ENCODE measurements at places on chromosomes 1 and 21.
A peak's percentile ranks its signal among the peaks of the same experiment; 100 is the strongest.

- DNase-seq = no peak
These were observed 27.4 kb downstream of the ARHGEF16 start for GRCh38 chr1:3481836-3482375.

GRCh38 chr1:125087247-125087646 lies 3902.5 kb downstream of the SRGAP2C start:
- no peak for DNase-seq

DNA sequence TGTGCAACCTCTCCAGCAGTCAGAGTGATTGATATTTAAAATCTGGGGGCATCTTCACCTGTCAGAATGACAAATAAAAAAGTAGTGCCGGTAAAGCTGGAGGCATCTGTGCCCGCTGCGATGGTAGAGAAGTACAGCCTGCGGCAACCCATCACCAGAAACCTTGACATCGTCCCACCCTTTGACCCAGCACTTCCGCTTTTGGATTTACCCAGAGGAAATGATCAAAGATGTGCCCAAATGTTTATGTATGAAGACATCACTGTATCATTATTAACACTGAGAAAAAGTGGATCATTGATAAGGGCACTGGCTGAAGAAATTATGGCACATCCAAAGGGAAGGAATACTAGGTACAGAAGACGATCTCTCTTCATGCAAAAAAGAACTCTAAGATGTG lies 96.0 kb downstream of the PGBD5 start:
- no peak for DNase-seq

DNA sequence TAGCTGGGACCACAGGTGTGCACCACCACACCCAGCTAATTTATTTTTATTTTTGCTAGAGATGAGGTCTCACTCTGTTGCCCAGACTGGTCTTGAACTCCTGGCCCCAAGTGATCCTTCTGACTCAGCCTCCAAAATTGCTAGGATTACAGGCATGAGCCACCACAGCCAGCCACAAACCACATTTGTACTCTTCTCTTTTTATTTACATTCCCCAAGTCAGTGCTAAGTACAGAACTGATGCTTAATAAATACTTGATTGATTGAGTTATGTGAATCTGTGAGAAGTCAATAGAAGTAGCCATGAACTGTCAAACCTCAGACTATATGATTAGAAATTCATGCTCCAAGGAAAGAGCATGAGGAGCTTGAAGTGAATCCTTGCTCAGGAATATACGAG lies 48.5 kb upstream of the S1PR1 start:
- DNase-seq = no peak

GRCh38 chr1:21662426-21663247 lies 6.5 kb downstream of the RAP1GAP start:
- DNase-seq = no peak

- DNase-seq = no peak
These were observed 90.1 kb downstream of the ATP1B1 start for GRCh38 chr1:169196581-169196980.

DNA sequence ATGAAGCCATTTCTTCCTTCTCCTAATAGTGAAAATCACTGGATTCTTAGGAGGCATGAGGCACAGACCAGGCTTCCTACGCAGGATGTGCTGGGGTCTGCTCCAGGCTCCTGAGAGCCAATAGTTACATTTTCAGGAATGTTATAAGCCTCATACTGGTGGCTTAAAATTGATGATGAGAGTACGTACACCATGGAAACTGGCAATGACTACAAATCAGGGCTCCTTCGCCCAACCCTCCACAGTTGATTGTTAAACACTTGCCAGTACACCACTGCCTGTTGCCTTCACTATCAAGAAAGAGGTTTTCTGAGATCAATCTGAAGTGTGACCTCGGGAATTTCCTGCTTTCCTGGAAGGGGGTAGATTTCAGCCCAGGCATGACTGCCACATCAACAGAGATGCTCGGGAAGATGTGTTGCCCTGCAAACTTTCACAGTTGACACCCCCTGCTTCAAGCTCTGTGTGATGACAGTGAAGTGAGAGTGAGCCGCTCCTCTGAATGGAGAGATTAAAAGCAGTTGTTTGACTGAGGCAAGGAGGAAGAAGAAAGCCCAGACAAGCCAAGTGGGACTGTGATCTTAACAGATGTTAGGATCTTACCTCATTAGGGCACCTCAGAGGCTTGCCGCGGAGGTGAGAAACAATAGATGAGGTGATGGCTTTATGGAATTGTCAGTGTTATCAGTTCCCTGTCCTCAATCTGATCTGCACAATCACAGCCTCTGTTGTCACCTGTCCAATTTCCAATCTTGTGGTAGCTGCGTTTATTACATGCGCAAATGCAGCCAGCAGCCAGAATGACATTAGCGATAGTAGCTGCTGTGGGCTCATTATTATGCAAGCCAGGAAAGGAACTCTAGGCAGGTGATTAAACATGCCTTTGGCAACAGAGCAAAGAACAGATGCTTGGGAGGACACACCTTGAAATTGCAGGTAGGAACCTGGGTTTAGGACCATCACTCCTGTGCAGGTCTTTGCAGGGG lies 277.3 kb downstream of the KAZN start:
- no peak for DNase-seq

DNA sequence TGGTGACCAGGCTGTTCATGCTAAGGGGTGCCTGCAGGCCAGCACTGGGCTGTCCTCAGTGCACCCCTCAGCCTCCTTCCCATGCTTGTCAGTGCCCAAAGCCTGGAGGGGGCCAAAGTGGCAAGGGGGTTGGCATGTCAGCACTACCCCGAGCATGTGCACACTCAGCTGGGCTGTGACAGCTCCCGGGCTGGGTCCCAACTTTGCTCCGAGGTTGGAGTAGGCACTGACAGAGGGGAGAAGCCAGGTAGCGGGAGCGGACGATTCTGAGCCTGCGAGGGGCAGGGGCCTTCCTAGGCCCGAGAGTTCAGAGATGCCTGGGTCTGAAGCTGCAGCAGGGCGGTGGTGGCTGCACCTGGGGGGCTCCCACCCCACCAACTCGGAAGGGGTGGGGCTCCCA lies 119.0 kb downstream of the MAST2 start:
- DNase-seq = no peak

GRCh38 chr1:197439708-197440280 lies 171.7 kb downstream of the CRB1 start:
- no peak for DNase-seq

- DNase-seq = no peak
These were observed 120.6 kb upstream of the KCNJ15 start for GRCh38 chr21:38136201-38136600.

DNA sequence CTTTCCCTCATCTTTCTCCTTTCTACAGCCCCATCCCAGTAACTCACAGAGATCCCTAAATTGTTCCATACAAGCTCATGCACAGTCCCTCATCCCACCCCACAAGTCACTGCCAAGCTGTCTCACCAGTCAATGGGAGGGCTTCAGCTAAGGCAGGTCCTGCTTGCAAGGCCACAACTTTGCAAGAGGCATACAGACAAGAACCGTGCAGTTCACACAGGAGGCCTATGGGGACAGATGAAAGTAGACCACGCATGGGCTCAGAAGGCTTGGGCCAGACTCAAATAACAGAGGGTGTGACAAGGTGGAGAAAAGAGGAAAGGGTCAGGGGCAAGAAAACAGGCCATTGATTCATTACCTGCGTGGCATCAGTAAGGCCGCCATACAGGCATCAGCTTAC lies 15.1 kb downstream of the RGS8 start:
- no peak for DNase-seq

DNA sequence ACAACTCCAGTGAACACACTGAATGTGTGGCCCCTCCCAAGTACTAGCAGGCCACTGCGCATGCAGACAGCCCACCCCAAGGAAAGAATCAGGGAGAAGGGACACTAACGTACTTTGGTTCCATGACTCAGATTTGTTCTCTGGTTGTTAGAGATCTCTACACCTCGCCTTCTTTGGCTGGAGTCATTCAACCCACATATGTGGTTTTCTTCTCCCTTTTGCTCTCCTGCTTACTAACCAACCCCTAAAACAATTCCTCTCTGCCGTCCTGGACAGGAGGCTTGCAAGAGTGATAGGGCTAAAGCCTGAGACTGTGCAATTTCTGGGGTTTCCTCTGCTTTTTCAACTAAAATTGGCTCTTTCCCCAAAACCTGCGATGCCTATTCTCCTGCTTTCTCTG lies 5.7 kb upstream of the CD48 start:
- no peak for DNase-seq

GRCh38 chr1:93701629-93702028 lies 20.0 kb upstream of the BCAR3 start:
- DNase-seq = no peak

GRCh38 chr1:58755468-58755872 lies 28.4 kb downstream of the JUN start:
- peak; percentile 15 for DNase-seq

DNA sequence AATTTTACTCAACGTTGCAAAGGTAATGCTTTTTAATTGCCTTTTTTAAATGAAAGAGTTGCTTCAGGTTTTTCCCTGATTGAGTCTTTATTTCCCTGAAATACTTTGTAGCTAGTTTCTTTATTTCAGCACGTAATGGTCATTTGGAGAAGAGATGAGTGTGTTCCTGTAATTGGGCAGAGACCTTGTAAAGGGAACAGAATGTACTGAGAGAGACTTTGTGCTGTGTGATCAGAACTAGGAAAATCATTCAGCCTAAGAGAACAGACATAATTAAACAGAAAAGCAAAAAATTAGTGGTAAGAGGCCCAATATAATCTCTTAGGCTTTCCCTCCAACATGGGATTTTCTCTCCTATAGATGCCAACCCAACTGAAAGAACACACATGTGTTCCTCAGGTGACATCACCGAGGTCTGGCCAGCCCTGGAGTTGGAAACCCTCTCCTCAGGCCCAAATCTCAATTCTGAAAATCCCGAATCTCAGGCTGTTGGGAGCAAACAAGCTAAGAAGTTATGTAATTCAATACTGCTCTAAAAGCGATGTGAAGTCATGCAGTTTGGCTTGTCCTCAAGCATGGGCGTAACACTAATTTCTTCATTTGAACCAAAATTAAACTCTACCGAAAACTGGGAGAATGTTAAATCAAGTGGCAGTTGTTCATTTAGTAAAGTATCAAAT lies 102.0 kb downstream of the TGFB2 start:
- DNase-seq = no peak

DNA sequence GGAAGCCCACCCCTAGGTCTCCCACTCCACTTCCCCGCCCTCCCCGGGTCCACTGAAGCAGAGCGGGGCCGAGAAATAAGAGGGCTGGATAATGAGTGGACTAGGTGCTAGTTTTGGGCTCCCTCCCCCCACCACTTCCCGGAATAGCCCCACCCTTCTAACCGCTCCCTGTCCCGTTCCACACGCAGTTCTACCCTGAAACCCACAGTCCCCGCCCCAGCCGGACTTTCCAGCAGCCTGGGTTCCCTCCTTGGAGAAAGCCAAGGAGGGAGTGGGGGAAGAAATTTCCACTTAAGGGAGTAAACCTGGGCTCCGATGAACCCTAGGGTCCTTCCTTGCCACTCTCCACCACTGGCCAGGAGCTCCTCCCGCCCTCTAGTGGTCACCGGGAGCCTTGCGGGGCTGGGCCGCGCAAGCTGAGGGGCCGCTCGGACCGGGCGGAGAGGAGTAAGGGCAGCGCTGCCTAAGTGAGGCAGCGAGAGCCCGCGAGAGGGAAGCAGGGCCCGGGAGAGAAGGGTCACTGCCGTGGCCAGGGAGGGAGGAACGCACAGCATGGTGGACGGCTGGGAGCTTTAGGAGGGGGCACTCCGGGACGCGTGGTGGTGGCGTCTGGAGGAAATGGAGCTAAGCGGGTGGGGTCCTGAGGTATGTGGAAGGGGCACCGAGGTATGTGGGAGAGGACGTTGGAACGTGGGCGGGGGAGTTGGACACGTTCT lies 14.3 kb downstream of the THBS3 start:
- DNase-seq = peak; percentile 92

DNA sequence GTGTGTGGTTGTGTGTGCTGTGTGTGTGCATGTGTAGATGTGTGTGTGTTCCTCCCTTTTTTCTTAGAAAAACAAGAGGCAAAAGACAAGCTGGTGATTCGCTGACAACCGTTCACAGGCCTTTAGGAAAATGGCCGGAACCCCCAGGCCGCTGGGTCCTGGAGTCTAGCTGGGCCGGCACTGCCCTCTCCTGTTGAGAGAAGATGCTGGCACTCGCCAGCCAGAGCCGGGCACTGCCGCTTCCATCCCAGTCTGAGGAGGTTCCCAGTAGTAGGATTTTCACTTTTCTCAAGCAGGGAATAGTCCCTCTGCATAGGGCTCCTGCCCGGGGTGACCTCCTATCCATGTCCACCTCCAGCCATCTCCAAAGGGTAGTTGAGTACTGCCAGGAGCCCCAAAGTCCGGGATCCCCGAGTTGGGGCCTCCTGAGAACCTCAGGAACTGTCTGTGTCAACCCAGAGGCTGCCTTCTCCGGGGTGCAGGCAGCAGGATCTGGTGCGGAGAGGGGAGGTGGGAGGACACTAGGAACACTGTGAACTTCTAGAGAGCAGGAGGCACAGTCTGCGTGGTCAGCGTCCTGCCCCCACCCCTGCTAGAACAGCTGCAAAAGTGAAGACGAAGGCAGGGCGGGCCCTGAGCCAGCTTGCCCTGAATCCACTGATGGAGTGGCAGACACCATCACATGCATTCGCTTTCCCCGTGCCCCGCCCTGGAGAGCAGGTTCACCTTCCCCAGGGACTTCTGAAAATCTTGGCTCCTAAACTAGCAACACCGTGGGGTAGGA lies 44.1 kb upstream of the ARHGEF16 start:
- peak; percentile 51 for DNase-seq

DNA sequence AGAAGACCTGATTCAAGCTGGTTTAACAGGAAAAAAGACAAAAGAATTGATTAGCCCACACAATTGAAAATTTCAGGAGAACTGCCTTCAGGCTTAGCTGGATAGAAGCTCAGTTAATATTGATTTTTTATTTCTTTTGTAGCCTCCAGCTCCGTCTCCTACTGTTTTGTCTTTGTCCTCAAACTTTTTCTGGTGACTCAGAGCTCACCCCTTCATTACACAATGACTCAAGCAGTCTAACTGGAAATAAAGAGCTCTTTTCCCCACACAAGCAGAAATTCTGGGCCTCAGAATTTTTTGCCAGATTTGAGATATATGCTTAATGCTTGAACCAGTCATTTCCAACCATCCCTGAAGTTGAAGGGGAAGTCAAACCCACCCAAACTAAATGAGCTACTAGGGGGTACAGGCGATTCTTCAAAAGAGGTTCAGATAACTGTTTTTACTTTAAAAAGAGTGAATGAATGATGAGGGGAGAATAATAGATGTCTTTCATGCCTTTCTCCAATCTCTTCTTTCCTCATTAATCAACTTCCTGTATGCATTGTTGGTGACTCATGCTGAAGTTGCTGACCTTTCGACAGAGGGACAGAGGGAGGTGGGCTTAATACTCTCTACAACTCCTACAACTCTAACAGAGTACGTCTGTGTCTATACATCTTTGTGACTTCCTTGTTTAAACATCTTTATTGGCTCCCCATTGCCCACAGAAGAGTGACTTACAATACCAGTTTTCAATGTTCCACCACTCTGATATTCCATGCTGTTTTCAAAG lies 6.2 kb upstream of the ACP6 start:
- no peak for DNase-seq

- peak; percentile 18 for DNase-seq
These were observed 1.7 kb downstream of the WNT9A start for GRCh38 chr1:227945891-227946623.

GRCh38 chr1:203001986-203002385 lies 5.2 kb upstream of the TMEM183A start:
- no peak for DNase-seq

Data from BE2C (cell line).